Stimulated activated CD8-positive, alpha-beta memory T cell treated with anti-CD3 and anti-CD28 coated beads, Interleukin-7, amount 100 ng/mL, for 48 hours (primary cell): ENCODE measurements at places on chromosomes 11 and 22.

GRCh38 chr11:62030071-62030684, 62.7 kb upstream of the FTH1 start:
- no peak for DNase-seq

GRCh38 chr11:117547195-117547850, 219.7 kb downstream of the CEP164 start:
- no peak for DNase-seq

GRCh38 chr11:115739146-115739545, 234.9 kb upstream of the CADM1 start:
- no peak for DNase-seq

GRCh38 chr22:45516923-45517675, 14.4 kb downstream of the FBLN1 start:
- no peak for DNase-seq

DNA sequence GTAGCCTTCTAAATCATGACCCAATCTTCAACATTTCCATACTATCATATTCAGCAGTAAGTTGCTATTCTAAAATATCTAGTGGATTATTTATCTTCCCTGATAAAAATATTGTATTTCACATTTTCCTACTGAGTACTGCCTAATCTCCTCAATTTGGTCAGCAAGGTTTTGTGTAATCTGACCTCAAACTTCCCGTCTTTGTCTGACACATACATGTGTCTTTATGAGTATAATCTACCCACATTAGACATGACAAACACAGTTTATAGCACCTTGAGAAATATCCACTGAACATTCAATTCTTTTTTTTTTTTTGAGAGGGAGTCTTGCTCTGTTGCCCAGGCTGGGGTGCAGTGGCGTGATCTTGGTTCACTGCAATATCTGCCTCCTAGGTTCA, 113.7 kb upstream of the LUZP2 start:
- DNase-seq = no peak

GRCh38 chr11:102361086-102362031, 14.3 kb downstream of the BIRC2 start:
- DNase-seq = no peak
